ENCODE measurements at places on chromosomes 7 and 10.

GRCh38 chr7:21946222-21946709 lies 567 bp upstream of the CDCA7L start:
- DNase-seq = no peak

- no peak for DNase-seq
Observed at GRCh38 chr7:141709318-141709717, 1.2 kb downstream of the WEE2 start.

GRCh38 chr7:84271543-84271942 lies 77.0 kb upstream of the SEMA3A start:
- DNase-seq = no peak

DNA sequence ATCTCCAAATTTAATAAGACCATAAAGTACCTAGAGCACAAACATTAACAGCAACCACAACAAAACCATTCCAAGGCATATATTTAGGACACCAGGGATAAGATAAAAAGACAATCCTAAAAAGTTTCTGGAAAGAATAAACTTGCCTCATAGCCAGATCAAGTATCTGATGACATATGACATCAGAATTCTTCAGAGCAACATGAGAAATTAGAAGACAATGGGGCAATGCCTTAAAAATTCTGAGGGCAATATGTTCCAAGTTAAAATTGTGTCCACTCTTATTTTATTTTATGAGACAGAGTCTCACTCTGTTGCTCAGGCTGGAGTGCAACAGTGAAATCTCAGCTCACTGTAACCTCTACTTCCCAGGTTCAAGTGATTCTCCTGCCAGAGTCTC lies 2.8 kb downstream of the EFCAB10 start:
- DNase-seq = no peak

- no peak for DNase-seq
Observed at GRCh38 chr10:5549462-5550249, 24.9 kb downstream of the CALML3 start.

DNA sequence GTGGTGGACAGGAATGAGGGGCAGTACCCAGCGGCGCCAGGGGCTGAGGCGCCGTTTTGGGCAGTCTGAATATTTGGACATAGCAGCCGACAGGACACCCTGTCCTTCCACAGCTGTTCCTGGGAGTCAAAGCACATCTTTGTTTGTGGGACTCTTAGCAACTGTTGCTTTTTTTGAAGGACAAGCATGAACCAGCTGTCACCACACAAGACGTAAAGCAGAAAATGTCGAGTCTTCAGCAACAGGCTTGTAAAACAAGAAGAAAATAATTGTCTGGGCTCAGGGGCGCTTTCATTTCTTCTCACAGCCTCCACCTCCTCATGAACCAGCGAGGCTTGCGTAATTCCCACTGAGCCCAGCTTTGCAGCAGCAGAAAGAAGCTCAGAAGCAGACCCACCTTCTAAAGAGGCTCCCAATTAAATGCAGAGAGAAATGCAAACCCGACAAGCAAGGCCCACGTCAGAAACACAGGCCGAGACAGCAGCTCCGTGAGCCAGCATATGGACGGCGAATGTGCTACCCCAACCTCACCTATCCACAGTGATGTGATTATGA lies 68.9 kb upstream of the DNAAF5 start:
- DNase-seq = no peak

DNA sequence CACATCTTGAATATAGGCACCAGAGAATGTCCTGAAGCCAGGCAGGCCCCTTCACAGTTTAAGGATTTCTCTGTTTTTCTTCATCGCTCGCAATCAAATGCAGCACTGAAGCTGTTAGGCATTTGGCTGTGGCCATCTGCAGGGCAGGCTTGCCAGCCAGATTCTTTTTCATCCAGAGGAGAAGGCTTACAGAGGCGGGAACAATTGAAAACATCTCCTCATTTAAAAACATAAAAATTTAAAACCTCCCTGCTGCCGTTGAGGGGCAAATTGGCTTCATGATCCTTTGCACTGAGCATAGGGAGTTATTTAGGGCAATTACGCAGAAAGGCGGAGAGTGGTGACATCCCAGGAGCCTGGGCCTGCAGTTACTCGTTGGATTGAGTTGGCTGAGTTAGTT lies 500.0 kb downstream of the TYW1 start:
- DNase-seq = no peak

DNA sequence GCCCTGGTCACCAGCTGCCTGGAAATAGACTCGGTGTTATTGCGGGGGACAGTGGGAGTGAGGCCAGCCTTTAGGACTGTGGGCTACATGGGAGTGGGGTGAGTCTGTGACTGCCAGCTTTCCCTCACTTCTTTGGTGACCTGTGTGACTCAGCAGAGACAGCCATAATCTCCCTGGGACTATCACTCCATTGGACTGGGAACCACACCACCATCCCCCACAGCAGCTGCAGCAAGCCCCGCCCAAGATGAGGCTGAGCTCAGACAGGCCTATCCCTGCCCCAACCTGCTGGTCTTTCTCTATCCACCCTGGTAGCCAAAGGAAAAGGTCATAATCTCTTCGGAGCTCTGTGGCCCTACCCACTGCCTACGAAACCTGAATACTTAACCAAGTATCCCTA lies 263.2 kb downstream of the FZD1 start:
- DNase-seq = no peak

DNA sequence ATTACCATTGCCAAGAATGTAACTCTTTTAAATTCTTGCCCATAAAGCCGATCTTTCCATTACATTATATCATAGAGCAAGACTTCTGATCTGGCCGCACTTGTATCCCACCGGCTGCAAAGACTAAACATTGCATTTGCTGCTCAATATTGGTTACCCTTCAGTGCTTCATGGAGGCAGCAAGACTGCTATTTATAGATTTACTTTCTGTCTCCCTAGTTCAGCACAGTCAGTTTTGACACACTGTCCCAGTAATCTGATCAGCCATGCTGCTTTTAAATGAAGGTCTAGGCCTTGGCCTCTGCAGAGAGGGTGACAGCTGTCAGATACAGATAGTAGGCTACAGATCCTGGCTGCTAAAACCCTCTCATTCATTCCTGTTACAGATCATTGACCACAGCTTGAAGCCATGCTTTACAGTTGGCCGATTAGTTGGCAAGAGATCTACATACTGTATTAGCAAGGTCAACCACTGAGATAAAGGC lies 562.6 kb upstream of the GALNT17 start:
- DNase-seq = no peak

GRCh38 chr7:23254051-23254681 lies 7.6 kb downstream of the GPNMB start:
- DNase-seq = no peak

GRCh38 chr7:54814401-54814800 lies 55.4 kb upstream of the SEC61G start:
- DNase-seq = no peak

GRCh38 chr10:18486438-18486837 lies 164.9 kb downstream of the NSUN6 start:
- DNase-seq = no peak

GRCh38 chr10:106083572-106083971 lies 1080.9 kb downstream of the SORCS1 start:
- DNase-seq = no peak

GRCh38 chr7:106100863-106101629 lies 11.1 kb downstream of the SYPL1 start:
- no peak for DNase-seq

DNA sequence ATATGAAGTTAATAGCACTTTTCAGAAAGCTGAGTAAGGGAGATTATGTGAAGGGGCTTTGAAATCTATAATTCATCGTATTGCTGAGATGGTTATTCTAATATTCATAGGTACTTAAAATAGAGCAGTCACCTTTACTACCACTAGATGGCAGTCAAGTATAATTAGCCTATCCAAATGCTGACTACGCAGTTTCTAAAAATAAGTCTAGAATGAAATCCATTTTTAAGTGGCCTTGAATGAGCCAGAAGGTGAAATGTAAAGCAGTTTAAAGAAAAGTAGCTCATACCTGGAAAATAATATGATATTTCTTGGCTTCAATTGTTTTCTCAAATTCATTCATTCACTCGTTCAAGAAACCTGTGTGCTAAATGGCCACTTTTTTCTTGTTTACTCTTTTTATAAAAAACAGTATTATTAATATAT lies 1277.1 kb downstream of the GATA3 start:
- peak; percentile 54 for DNase-seq
